GDM1 (cell line): ENCODE measurements at places on chromosomes 5 and 9.

GRCh38 chr5:116046823-116047222 lies 14.6 kb downstream of the ARL14EPL start:
- no peak for DNase-seq

GRCh38 chr5:103561685-103562452 lies 720 bp downstream of the NUDT12 start:
- no peak for DNase-seq

DNA sequence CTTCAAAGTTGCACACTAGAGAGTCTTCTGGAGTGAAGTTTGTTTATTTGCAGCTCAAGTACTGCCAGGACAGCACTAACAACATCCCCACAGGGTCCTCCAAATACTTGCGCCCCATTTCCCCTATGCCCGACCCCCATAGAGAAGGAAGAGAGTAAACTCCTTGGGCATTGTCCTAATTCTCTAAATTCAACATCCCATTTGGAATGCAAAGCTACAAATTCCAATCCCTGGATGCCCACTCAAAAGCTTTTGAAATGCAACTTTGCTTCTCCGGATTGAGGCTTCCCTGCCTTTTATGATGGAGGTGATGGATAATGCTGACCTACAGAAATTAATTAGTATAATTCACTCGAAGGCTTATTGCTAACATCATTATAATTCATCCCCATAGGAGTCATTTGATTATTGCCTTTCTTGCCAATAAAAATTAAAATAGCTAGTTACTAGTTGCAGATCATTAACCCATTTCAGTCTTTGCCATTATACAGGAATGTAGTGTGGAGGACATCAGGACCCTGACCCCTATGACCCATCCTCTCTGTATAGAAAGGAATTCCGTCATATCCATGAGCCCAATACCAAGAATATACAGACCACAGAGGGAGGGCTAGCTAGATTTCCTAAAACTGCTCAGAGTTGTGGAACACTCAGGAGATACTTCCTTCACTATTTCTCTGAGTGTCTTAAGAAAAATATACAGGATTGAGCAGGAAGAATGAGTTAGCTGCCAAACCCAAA lies 277.6 kb downstream of the ZNF608 start:
- DNase-seq = no peak

DNA sequence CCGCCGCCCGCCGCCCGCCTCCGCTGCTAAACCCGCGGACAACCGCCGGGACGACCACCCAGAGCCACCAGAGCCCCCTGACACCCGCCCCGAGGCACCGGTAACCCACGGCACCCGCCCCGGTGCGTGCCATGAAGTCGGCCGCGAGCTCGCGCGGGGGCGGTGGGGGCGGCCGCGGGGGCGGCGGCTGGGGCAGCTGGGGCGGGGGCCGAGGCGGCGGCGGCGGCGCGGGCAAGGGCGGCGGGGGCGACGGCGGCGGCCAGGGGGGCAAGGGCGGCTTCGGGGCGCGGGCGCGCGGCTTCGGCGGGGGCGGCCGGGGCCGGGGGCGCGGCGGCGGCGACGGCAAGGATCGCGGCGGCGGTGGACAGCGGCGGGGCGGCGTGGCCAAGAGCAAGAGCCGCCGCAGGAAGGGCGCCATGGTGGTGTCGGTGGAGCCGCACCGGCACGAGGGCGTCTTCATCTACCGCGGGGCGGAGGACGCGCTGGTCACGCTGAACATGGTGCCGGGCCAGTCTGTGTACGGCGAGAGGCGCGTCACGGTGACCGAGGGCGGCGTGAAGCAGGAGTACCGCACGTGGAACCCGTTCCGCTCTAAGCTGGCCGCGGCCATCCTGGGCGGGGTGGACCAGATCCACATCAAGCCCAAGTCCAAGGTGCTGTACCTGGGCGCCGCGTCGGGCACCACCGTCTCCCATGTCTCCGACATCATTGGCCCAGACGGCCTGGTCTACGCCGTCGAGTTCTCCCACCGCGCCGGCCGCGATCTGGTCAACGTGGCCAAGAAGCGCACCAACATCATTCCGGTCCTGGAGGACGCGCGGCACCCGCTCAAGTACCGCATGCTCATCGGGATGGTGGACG lies 499 bp downstream of the FBLL1 start:
- DNase-seq = no peak

GRCh38 chr9:121945281-121945680 lies 147.8 kb downstream of the TTLL11 start:
- no peak for DNase-seq

- DNase-seq = no peak
Measured at GRCh38 chr5:123787635-123788034, 275.7 kb downstream of the CSNK1G3 start.
